ENCODE measurements at places on chromosomes 5 and 9.
A peak's percentile ranks its signal among the peaks of the same experiment; 100 is the strongest.

DNA sequence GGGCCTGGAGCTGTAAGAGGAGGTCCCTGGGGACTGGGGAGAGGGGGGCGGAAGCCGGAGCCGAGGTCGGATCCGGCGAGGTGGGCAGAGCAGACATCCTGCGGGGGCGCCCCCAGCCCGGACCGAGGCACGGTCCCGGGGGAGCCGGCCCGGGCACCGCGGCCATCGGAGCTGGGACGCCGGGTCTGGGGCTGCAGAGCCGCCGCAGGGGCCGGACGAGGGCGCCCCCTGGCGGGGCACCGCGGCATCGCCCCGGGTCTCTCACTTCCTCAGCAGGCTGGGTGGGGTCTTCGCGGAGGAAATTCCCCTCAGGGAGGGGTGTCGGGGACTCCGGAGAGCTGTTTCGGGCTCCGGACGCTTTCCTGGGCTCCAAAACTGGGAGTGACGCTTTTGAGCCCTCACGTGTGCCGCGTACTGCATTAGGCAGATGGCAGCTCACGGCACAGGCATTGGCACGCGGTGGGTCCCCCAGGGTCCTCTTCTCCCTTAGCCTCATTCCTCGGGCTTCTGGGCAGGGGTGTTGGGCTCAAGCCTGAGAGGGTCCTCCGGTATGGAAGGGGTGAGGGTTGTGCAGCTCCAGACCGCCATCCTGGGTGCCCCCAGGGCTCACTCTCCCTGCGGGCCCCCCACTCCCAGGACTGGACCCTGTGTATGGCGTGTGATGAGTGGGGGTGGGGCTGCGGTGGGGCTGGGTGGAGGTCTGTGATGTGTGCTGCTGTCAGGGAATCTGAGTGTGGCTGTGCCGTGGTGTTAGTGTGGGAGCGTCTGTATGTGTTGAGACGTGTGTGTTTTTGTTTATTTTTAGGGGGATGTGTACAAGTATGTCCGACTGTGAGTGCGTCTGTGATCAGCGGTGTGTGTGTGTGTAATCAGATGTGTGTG, 29.6 kb downstream of the LHX2 start:
- peak; percentile 26 for DNase-seq

DNA sequence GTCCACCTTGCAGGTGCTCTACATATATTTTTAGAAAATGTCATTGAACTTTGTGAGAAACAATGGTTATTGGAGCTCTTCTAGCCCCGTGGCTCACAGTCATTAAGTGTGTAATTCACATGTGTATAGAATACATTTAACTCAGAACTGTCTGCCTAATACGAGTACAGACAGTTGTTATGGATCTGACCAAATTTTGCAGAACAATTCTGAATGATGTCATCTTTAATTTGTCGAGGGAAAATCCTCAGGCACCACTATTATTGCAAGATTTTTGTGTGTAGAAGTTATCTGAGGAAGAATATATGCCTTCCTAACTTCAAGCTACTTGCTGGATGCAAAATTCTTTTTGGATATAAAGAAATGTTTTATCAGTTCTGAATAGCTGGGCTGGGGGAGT, 216.9 kb downstream of the CD180 start:
- DNase-seq: no peak

- DNase-seq: no peak
Observed at GRCh38 chr5:158573829-158574228, 525.9 kb downstream of the EBF1 start.

DNA sequence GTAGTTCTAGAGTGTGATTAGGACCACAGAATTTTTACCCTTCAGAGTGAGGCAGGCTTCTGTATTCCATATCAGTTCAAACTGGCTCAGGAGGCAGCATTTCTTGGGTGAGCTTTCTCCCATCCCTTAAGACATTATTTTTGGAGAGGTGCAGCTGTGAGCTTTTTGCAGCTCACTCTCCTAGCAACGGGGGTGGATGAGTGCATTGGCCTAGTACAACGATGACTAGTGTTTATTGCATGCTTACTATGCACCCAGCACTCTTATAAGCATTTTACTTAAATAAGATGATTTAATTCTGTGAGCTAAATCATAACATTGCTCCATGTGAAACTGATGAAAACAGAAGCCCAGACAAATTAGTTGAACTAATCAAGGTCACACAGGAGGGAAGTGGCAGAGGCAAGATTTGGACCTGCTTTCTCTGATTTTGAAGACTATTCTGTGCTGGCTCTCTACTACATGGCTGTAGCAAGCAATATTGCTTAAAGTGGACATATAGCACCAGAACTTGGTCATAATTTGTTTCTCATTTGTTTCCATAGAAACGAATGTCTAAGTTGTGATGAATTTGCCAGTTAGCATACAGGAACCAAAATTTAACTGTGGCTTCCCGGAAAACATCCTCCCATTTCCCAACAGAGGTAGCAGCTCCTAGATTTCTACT, 372.1 kb upstream of the RIOK2 start:
- DNase-seq: no peak

DNA sequence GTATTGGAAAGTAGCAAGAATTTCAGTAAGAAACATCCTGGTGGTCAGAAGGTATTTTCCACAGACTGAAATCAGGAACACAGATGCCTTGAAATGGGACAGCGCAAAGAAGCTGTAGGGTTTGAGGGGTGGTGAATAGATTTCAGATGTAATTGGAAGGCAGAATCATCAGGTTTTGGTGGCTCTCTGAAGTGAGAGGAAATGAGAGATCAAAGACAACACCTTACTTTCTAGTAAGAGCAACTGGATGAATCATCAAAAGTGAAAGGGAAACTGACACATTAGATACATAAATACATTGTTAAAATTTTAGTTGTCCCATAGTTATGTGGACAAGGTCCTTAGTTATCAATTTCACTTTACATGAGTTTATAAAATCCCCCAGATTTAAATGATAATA, 188.2 kb upstream of the SLC27A6 start:
- DNase-seq: no peak

DNA sequence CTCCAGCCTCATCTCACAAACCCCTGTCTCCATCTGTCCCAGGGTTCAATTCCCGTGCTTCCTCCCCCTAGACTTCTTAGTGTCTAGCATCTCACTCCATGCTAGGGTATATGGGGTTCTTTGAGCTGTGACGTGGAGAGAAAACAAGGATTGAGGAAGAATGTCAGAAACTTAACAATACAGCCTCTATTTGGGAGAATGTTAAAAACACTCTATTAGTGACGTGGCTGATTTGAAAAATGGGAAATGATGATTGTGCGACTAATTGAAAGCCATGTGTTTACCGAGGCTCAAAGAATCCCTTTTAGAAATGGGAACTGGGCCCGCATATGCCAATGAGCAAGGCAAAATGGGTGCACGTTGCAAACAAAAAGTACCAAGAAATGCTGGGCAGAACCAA, 72.7 kb upstream of the TBC1D2 start:
- no peak for DNase-seq

GRCh38 chr5:139705655-139706587, 57.8 kb downstream of the CXXC5 start:
- no peak for DNase-seq

DNA sequence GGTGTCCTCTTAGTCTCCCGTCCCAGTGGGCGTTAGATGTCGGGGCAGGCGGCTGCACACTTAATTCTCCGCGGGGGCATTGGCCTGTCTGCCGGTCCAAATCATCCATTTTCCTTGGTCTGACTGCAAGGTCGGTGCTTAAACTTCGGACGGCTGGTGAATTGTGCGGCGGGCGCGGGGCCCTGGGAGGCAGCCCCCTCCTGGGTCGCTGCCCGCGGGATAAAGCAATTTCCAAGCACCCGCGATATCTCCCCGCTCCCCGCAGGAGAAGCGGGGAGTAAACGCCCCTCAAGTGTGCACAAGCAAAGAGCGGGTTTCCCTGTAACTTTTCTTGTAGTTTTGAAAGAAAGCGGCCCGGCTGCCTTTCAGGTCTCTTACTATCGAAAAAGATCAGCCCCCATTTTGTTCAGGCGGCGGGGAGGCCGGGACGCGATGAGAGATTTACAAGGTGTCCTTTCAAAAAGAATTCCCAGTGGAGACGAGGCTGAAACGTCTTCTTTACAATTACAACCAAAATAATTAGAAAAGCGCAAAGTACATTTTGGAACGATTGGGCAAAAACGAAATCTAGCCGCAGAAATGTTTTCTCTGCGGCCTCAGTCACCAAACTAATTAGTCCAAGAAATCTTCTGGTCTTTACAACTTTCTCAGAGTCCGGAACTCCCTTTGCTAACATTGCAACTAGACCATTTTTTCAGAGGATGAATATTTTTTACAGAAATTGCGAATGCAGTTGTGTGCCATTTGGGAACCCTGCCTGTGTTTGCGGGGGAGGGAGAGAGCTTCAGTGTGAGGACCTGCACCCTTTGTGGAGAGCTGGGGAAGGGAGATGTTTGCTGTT, 1.8 kb downstream of the IRX1 start:
- no peak for DNase-seq

All from stimulated activated CD4-positive, alpha-beta T cell treated with anti-CD3 and anti-CD28 coated beads, Interleukin-15, amount 100 ng/mL, for 48 hours (primary cell).